NCI-H526 treated with DMSO at 0.1 percent for 48 hours (cell line): ENCODE measurements at places on chromosomes 5 and 9.

DNA sequence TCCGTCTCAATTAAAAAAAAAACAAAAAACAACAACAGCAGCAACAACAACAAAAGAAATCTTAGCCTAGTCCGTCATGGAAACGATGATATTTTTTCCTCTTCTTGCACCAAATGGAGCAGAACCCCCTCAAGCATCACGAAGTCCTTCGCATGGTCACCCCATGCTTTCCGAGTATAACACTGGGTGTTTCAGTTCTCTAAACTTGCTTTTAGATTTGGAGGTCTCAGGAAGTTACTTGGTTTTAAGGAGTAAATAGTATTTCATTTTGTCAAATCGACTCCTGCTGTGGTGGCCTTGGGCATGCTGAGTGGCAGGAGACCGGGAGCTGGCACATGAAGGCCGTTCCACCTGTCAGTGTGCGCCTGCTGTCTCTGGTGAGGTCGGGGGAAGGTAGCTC, 118.5 kb upstream of the CACNA1B start:
- no peak for DNase-seq

DNA sequence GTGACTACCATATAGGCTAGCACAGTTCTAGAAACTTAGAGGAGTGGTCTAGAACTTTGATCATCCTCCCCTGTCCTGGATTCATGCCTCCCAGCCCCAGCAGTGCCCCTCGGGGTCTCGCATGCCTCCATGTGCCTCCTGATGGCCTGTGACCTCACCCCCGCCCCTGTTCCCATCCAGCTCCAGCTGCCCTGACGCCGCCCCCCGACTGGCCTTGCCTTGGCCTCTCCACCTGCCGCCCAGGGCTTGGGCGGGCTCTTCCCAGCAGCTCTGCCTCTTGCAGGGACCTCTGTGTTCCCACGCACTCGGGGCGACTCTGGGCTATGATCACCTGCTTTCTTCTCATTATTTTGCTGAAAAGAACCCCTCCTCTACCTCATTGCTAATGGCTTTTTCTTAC, 115.4 kb upstream of the PHYKPL start:
- no peak for DNase-seq

DNA sequence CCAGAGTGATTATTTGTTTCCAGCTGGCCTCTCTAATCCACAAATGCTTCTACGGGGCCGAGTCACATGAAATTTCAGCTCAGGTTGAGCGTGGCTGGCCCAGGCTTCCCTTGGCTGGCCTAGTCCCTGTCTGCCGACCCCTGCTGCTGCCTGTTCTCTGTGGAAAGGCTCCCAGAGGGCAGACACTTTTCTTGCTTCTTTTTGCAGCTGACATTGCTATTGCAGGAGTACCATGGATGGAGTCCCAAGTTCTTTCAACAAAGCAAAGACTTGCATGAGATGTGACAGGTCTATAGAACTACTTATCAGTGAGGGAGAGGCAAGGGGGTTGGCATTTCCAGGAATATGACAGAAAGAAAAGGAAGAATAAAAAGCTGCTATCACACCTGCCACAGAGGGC, 287.4 kb upstream of the ARRDC3 start:
- no peak for DNase-seq

DNA sequence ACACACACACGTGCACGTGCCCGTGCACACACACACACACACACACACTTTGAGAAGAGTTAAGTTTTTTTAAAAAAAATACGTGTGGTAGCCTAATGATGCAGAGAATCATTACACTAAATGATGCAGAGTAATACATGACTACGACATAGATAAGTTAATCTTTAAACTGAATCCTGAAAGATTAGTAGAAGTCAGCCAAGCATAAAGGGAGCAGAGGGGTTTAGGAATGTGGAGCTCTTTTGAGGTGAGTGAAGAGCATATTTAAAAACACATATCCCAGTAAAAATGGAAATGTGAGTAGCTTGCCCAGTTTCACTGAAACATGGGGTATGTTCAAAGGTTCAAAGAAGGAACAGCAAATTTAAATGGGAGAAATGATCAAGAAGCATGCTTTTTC, 61.3 kb upstream of the TYRP1 start:
- no peak for DNase-seq

DNA sequence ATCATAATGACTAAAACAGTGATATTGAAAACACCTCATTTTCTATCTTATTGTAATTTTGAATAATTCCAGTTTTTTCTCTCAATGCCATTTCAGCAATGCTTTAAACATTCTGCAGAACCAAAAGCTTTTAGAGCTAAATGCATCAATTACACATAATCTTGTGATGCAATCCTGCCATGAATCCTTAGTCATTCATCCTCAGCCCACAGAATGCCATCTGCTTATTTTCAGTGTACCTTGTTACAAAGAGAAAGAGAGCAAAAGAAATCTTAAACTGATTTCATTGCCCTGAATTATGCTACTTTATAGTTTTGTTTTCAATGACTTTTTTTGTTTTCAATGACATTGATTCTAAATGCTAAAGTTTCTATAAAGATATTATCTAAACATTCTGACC, 1234.8 kb upstream of the C9orf72 start:
- no peak for DNase-seq

- no peak for DNase-seq
Observed at GRCh38 chr5:103561685-103562452, 720 bp downstream of the NUDT12 start.

DNA sequence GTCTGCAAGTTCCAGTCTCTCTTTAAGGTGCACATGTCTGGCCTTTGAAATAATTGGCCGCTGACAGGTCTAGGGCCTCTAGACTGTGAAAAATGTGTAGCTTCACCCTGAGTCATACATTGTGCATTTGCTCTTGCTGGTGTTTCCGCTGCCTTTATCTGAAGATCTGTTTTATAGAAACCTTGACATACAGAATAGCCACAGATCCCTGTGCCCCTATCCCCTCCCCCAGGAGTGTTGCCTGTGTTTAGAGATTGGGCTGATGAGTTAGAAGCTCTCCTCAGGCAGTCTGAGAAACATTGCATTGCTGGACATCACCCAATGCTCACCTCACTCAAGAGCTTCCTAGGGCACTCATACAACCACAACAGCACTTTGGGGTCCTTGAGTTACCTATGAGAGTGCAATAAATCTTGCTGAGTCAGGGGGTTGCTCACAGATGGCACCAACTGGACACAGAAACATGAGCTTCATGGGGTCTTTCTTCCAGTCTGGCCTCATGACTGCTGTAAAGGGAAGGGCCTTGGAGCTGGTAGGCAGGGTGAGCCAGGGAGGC, 3.8 kb upstream of the ZNF782 start:
- no peak for DNase-seq

- no peak for DNase-seq
Observed at GRCh38 chr5:143599474-143599873, 196.0 kb upstream of the NR3C1 start.

- DNase-seq, result no peak
Observed at GRCh38 chr9:108786901-108787689, 68.7 kb downstream of the ACTL7B start.

DNA sequence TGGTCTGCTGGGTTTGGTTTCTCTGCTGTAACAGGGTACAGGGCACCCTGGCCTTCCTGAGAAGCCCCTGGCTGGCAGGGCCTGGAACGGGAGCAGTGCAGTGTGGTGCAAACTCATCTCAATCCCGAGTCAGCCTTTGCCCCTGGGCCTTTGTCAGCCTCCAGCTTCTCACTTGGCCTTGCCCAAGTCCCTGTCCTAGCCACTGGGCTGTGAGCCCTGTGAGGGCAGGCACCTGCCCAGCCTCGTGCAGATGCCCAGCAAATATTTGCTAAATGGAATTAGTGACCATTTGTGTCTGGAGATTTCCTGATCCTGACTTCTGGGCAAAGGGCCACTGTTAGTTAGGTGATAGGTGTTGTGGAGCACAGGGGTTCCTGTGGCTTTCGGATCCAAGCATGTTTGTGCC, 13.0 kb downstream of the RGS3 start:
- DNase-seq, result no peak

GRCh38 chr9:72726947-72727346, 205.5 kb downstream of the TMC1 start:
- no peak for DNase-seq

DNA sequence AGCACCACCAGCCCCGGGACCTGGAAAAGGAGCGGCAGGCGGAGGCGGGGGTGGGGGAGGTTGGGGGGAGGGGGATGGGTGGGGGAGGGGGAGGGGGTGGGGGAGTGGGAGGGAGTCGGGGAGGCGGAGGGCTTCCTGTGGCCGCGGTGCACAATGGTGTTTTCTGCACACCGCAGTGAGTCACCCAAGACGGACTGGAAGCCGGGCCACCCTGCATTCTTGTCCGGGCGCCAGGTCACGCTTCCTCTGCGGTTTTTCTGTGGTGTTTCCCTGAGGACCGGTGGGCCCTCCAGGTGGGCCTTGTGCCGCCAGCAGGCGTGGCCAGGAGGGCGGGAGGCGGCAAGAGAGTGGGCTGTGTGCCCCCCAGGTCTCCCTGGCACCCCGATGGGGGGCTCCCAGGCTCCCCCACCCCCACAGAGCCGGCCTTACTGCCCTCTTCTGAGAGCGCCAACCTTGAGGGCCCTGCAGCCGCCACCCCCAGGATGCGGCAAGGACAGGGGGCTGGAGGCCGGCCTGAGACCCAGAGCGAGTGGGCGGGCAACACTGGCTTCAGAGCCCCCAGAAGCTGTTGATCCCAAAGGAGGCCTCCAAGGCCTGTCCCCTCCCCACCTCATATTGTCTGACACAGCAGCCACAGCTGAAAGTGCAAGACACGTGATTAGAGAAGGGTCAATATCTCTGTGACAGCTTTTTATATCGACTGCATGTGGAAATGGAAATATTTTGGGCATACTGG, 11.1 kb downstream of the EXD3 start:
- no peak for DNase-seq

DNA sequence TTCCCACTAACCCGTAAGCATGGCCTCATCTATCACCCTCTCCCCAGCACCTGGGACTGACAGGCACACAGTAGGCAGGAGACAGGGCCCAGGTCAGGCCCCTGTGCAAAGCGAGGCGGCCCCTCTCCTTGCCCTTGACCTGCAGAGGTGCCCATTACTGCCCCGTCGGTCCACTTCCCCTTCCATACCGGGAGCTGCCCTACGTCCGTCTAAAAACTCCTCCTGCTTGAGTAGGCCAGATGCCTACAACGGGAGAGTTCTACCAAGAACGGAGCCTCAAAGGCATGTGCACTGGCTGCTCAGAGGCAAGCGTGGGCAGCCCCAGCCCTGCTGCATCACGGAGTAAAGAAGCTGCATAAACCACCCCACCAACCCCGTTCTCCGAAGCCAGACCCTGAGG, 4.6 kb upstream of the DPH7 start:
- no peak for DNase-seq

GRCh38 chr5:67639976-67640375, 443.4 kb upstream of the CD180 start:
- DNase-seq, result no peak

- no peak for DNase-seq
Observed at GRCh38 chr9:27371382-27371781, 74.4 kb upstream of the EQTN start.

DNA sequence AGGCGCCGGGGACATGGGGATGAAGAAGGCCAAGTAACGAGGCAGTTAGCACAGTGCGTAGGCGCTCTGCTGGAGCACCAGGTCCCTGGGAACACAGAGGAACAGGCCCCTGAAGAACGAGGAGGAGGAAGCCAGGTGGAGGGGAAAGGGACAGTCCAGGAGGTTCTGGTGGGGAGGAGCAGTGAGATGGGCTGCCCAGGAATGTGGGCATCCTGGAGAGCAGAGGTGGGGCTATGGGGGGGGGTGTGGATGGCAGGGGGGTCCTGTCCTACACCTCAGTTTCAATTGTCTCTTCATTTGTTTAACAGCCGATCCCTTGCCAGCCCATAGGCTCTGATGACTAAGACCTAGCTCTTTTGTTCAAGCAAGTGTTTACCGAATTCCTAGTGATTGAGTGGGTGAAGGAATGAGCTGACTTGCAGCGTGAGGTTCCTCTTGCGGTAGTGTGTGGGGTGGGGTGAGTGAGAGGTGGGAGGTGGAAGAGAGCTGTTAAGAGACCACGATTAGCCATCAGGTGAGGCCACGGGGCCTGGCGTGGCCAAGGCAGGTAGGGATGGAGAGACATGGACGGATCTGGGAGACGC, 8.4 kb upstream of the PHYHD1 start:
- DNase-seq, result no peak

- DNase-seq, result peak; percentile 71
Observed at GRCh38 chr5:6728011-6728794, 15.0 kb downstream of the TENT4A start.

GRCh38 chr9:70255486-70255885, 3.3 kb upstream of the SMC5 start:
- no peak for DNase-seq

DNA sequence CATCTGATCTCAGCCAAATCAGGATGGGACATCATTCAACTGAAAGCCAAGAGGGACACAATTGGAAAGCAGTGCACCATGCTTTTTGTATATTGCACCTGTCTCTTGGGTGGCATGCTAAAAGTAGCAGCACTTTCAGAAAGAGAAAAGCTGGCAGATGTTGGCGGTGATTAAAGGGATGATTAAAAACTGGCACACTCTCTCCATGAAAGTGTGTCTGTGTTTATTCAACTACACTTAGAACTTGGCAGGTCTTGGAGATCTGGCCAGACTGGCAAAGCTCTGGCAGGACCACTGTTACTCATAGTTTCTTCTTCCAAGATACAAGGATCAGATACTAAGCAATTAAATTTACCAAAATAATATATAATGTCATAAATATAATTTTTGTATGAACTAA, 112.9 kb upstream of the ELAVL2 start:
- no peak for DNase-seq

- DNase-seq, result no peak
Observed at GRCh38 chr5:40477856-40478546, 201.7 kb upstream of the PTGER4 start.

GRCh38 chr9:91426123-91426745, 2.6 kb upstream of the NFIL3 start:
- peak; percentile 18 for DNase-seq

- DNase-seq, result no peak
Observed at GRCh38 chr5:33901156-33901555, 9.4 kb upstream of the ADAMTS12 start.

DNA sequence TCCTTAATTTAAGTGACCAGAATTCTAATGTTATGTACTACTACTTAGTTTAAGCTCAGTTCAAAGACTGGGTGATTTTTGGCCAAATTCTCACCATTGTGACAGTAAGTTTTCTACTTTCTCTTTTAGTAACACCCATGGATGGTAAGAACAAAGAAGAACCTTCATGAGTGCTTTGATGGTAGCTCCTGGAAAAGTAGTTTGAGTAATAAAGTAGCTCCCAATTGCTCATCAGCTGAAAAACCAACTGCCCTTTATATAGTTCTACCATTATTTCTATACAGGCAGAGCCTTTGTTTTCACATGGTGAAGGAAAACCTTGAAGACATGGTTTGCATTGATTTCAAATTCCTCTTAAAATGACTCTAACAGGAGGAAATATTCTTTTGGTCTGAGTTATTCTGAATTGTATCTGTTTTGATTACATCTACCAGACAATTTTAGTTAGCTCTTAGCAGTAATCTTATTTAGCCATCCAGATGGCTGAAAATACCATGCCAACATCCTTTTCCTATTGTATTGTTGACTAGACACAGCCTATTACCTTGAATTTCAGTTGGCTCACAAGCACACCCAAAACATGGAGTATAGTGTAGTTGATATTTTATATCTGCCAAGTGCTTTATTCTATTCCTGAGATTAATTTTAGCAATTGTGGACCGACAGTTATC, 23.7 kb upstream of the STARD4 start:
- DNase-seq, result no peak
